ENCODE measurements at places on chromosomes 1 and 21.

- DNase-seq, result no peak
Measured at GRCh38 chr21:40923407-40923806, 76.4 kb upstream of the DSCAM start.

- DNase-seq, result no peak
Measured at GRCh38 chr1:38029685-38030511, 16.7 kb downstream of the POU3F1 start.

DNA sequence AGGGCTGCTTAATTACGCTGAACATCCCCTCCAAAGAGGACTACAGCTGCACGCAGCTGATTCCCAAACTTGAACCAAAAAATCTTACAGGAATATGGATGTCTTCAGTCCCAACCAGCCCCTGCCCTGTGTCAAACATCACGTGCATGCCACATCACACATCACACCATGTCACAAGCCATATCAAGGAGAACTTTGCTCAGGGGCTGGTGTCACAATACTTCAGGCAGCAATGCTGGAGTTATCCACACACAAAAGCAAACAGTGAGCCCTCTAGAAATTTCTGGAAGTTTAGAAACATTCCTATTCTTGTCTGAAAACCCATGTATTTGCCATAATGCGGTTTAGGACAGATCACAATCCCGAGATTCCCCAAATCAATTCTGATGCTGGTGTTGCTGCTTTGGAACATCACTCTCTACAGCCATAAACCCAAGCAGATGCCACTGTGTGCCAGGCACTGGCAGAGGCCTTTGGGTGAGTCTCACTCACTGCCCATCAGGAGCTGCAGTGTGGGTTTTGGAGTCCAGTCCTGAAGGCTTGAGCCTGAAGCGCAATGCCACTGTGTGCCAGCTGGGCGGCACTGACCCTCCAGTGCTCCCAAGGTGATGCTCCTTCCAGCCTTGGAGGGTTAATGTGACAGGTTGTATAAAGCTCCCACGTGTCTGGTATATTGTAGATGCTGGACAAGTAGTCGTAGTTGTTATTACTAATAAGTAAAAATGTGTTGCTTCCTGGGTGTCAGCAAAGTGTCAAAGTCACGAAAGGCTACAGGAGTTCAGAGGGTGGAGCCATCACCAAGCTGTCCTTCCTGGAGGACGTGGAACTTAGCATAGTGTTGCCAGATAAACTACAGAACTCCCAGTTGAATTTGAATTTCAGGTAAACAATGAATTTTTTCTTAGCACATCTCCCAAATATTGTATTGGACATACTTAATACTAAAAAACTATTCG is 20.1 kb upstream of the EFNA1 start:
- no peak for DNase-seq

DNA sequence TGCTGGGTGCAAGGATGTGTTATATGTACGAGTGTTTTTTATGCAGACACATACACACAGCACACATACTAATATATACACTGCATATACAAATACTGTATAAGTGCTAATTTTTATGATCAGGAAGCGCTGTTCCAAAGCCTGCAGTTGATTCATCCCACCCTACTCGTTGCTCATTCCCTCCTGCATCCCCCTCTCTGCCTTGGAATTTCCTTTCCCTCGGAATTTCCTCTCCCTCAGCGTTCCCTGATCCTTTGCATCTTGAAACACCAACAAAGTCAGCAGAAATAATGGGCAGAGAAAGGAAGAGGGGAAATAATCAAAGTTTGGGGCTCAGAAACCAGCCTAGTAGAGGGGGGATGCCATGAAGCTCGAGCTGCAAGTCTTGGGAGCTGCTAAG is 98.9 kb downstream of the CSMD2 start:
- DNase-seq, result no peak

GRCh38 chr1:23869051-23869450 is 961 bp upstream of the FUCA1 start:
- no peak for DNase-seq

GRCh38 chr1:206420471-206420870 is 49.8 kb upstream of the IKBKE start:
- no peak for DNase-seq

DNA sequence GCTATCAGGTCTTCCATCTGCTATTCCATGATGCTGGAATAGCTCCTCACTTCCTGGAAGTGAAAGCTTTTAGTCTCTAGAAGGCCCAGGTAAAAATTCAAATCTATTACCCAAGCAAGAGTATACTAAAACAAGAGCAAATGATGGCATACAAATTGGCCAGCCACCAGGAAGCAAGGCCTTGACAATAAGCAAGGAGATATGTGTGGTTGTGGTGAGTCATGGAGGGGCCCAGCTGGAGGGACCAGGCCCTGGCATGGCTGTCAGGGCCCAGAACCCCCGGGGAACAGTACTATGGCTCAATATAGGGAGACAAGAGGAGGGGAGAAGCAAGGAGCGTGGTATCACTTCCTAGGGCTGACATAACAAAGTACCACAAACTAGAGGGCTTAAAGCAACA is 358.7 kb downstream of the RRAGC start:
- no peak for DNase-seq

GRCh38 chr1:226806988-226807387 is 63.4 kb upstream of the PSEN2 start:
- DNase-seq, result peak; percentile 30
